ENCODE measurements at places on chromosomes 4 and X.

GRCh38 chrX:109536439-109537323, at the start of gene NXT2:
NXT2 (plus strand) TSS chrX:109536844; CDS start chrX:109537007, 163 bp downstream.
- peaks cover 29% of the 10 kb centered on the region for H3K4me1 ChIP-seq
- H3K36me3 ChIP-seq = no peaks in the 10 kb centered on the region
- peak; percentile 82 for DNase-seq
- H3K27ac ChIP-seq = peak within 1 kb of the TSS; percentile 98
- H3K27me3 ChIP-seq = no peaks in the 10 kb centered on the region
- peak within 1 kb of the TSS; percentile 91 for H3K4me3 ChIP-seq

GRCh38 chrX:111131572-111131971, 35.6 kb downstream of the PAK3 start:
- no peaks in the 10 kb centered on the region for H3K4me1 ChIP-seq
- H3K36me3 ChIP-seq = no peaks in the 10 kb centered on the region
- no peak overlapping the region for H3K27ac ChIP-seq
- no peak for DNase-seq
- no peak overlapping the region for H3K4me3 ChIP-seq

DNA sequence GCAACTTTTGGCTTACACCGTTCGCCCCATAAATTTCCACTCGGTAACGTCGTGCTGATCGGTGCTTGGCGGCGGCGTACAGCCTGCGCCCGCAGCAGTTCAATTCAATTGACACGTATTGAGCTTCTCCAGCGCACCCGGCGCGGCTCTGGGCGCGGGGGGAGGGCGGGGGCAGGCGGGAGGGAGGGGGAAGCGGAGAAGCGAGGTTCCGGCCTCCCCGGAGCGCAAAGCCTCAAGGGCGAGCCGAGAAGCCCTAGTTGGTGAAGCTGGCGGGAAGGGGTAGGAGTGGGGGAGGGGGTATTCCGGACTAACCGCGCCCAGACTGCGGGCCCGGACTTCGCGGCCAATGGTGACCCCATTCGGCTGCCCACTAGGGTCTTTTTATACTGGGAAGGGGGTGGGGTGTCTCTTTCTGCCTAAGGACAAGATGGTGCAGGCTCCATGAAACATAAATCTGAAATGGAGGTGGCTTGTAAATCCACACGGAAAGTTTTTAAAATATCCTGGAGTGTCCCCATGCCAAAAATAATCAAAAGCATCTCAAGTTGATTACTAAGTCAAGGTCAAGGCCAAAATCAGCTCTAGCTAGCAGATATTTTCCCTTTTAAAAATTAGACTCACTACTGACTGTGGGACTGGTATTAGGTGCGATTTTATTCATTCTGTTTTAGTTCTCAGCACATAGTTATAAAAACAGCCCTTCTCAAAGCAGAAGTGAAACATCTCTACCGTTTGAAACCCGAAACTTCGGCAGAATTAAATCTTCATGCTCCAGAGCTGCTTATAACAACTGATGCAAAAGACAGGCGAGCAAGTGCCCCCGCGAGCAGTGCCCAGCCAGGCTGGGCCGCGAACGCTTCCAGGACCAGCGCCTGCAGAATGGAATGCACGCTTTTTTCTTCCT, 1.5 kb upstream of the BCOR start:
- H3K4me1 ChIP-seq = peaks cover 20% of the 10 kb centered on the region
- DNase-seq = peak; percentile 66
- peak overlapping the region; percentile 91 for H3K4me3 ChIP-seq
- H3K27ac ChIP-seq = peak overlapping the region; percentile 89

DNA sequence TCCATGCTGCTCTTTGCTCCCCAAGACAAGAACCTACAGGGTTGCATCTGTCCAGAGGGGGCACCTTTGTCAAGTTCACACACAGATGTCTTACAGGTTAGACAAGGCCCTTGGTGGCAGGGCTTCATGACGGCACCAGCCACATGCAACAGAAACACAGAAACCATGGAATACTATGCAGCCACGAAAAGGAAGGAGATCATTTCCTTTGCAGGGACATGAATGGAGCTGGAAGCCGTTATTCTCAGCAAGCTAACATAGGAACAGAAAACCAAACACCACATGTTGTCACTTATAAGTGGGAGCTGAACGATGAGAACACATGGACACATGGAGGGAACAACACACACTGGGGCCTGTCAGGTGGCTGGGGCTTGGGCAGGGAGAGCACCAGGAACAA, 85.1 kb upstream of the NDP start:
- peaks cover 18% of the 10 kb centered on the region for H3K27me3 ChIP-seq
- no peaks in the 10 kb centered on the region for H3K4me1 ChIP-seq
- no peak for DNase-seq
- no peaks in the 10 kb centered on the region for H3K36me3 ChIP-seq
- no peak overlapping the region for H3K27ac ChIP-seq
- no peak overlapping the region for H3K4me3 ChIP-seq

- H3K4me1 ChIP-seq = peaks cover 23% of the 10 kb centered on the region
- H3K36me3 ChIP-seq = no peaks in the 10 kb centered on the region
- DNase-seq = no peak
- no peak overlapping the region for H3K4me3 ChIP-seq
Measured at GRCh38 chr4:123649645-123650391, 253.2 kb downstream of the SPRY1 start.

DNA sequence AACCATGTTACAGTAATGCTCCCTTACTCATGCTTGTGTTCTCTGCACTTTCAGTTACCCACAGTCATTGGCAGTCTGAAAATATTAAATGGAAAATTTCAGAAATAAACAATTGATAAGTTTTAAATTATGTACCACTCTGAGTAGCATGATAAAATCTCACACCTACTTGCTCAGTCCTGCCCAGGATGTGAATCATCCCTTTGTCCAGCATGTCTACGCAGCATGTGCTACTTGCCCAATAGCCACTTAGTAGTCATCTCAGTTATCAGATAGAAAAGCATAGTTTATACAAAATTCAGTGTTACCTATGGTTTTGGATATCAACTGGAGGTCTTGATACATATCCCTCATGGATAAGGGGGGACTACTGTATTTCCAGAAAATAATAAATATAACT, 577.1 kb downstream of the GALNTL6 start:
- no peak for DNase-seq
- H3K27me3 ChIP-seq = no peaks in the 10 kb centered on the region
- H3K4me3 ChIP-seq = no peak overlapping the region
- H3K27ac ChIP-seq = no peak overlapping the region
- no peaks in the 10 kb centered on the region for H3K4me1 ChIP-seq
- no peaks in the 10 kb centered on the region for H3K36me3 ChIP-seq

DNA sequence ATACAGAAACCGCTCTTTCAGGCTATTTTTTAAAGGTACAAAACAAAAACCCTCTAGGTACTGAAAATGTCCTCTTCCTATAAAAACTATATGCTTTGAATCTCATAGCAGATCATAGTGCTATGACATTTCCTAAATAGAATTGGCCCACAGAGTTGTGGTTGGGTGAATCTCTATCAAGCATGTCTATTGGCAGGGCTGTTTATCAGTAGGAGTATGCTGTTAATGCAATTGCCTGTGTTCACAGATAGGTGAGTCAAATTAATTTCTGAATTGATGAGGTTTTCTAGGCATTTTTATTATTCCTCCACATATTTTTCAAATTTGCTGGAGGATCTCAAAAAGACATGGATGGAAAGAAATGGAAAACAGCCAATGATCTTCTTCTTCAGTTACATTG, 73.9 kb downstream of the QRFPR start:
- no peaks in the 10 kb centered on the region for H3K4me1 ChIP-seq
- H3K27ac ChIP-seq = no peak overlapping the region
- H3K4me3 ChIP-seq = no peak overlapping the region
- DNase-seq = no peak
- H3K36me3 ChIP-seq = no peaks in the 10 kb centered on the region

GRCh38 chrX:135213200-135213844, 38.5 kb upstream of the ETDA start:
- H3K27me3 ChIP-seq = peaks cover 8% of the 10 kb centered on the region
- H3K36me3 ChIP-seq = no peaks in the 10 kb centered on the region
- no peak for DNase-seq
- no peak overlapping the region for H3K4me3 ChIP-seq
- H3K4me1 ChIP-seq = no peaks in the 10 kb centered on the region
- H3K27ac ChIP-seq = no peak overlapping the region

GRCh38 chr4:81049907-81050306, 19.4 kb downstream of the BMP3 start:
- peak overlapping the region; percentile 11 for H3K27ac ChIP-seq
- H3K36me3 ChIP-seq = no peaks in the 10 kb centered on the region
- no peak overlapping the region for H3K4me3 ChIP-seq
- peaks cover 10% of the 10 kb centered on the region for H3K4me1 ChIP-seq

DNA sequence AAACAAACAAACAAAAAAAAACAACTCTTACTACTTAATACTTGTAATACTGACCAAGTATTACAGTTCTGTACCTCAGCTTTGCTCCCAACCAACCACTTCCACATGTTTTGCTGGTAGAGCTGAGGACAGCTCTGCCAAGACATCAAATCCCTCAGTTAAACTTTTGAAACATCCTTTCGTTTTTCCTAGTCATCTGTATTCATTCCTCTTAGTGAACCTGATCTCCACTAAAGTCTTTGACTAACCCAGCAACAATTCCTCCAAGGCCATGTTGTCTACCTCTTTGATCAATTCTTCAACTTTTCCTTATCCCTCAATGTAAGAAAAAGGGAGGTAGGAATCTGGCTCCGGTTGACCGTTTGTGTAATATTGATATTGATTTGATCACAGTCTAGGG, 247.5 kb downstream of the ARHGAP24 start:
- peak overlapping the region; percentile 21 for H3K27ac ChIP-seq
- no peaks in the 10 kb centered on the region for H3K27me3 ChIP-seq
- H3K36me3 ChIP-seq = peaks cover 17% of the 10 kb centered on the region
- DNase-seq = no peak
- peaks cover 35% of the 10 kb centered on the region for H3K4me1 ChIP-seq

- DNase-seq = no peak
- H3K4me1 ChIP-seq = peaks cover 28% of the 10 kb centered on the region
- peaks cover 11% of the 10 kb centered on the region for H3K36me3 ChIP-seq
- no peaks in the 10 kb centered on the region for H3K27me3 ChIP-seq
- peak overlapping the region; percentile 92 for H3K4me3 ChIP-seq
Measured at GRCh38 chrX:15853586-15854079, 980 bp downstream of the AP1S2 start.

- no peak overlapping the region for H3K4me3 ChIP-seq
- no peaks in the 10 kb centered on the region for H3K4me1 ChIP-seq
- no peak overlapping the region for H3K27ac ChIP-seq
- DNase-seq = no peak
- peaks cover 6% of the 10 kb centered on the region for H3K27me3 ChIP-seq
- no peaks in the 10 kb centered on the region for H3K36me3 ChIP-seq
Measured at GRCh38 chr4:145293658-145294057, 113.3 kb upstream of the OTUD4 start.

DNA sequence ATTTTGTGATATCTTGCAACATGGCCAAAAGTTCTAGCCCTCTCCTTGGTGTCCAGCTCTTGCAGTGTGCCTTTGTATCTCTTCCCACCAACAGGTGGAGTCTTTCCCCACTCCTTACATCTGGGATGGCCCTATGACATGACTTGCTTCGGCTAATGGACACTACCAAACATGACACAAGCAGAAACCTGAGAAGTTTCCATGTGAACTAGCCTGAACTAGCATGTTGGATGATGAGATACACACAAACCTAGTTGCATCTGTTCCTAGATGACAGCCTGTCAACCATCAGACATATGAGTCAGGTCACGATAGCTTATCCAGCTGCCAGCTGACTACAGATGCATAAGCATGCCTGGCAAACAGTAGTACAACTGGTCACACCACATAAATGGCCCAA, 207.5 kb upstream of the FTHL17 start:
- H3K27ac ChIP-seq = no peak overlapping the region
- no peak for DNase-seq

- H3K27ac ChIP-seq = no peak overlapping the region
- H3K4me1 ChIP-seq = no peaks in the 10 kb centered on the region
- no peaks in the 10 kb centered on the region for H3K36me3 ChIP-seq
- H3K4me3 ChIP-seq = no peak overlapping the region
- peaks cover 7% of the 10 kb centered on the region for H3K27me3 ChIP-seq
Measured at GRCh38 chr4:41512136-41512535, 25.8 kb upstream of the LIMCH1 start.

DNA sequence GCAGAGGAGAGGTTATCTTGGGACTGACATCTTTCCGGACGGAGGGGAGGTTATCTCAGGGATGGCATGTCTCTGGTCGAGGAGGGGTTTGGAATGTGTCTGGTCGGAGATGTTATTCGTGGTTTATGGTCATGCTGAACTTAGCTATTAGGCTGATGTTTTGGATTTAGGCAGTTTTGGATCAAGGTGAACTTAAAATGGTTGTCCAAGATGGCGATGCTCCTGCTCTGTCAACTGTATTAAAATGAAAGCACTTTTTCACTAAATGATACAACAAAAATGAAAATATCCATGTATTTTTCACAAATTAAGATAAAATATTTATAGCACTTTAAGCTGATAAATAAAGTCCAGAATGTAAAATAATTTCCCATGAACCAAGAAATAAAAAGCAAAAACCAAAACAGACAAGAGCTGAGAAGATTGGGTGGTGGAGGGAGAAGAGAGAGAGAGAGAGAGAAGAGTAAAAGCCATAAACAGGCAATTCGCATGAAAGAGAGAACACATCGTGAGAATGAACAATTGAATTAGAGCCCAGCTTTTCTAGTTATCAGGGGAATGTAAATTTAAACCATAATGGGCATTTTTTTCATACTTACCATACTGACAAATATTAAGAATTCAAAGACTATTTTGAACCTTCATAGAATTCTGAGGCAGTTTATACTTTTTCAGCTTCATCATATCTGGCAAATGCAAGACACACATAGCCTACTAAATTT, 2236.0 kb upstream of the AGA start:
- DNase-seq = no peak
- no peaks in the 10 kb centered on the region for H3K4me1 ChIP-seq
- H3K27me3 ChIP-seq = no peaks in the 10 kb centered on the region
- H3K36me3 ChIP-seq = no peaks in the 10 kb centered on the region
- H3K27ac ChIP-seq = no peak overlapping the region

GRCh38 chr4:53705151-53705764, 114.0 kb upstream of the LNX1 start:
- H3K27ac ChIP-seq = peak overlapping the region; percentile 10
- peaks cover 7% of the 10 kb centered on the region for H3K36me3 ChIP-seq
- peaks cover 53% of the 10 kb centered on the region for H3K4me1 ChIP-seq
- DNase-seq = peak; percentile 39

- DNase-seq = peak; percentile 54
- peaks cover 21% of the 10 kb centered on the region for H3K4me1 ChIP-seq
- peak overlapping the region; percentile 94 for H3K4me3 ChIP-seq
- no peaks in the 10 kb centered on the region for H3K36me3 ChIP-seq
Measured at GRCh38 chrX:53093177-53093655, 726 bp upstream of the KANTR start.

- no peak overlapping the region for H3K4me3 ChIP-seq
- H3K4me1 ChIP-seq = no peaks in the 10 kb centered on the region
- no peaks in the 10 kb centered on the region for H3K27me3 ChIP-seq
- no peak for DNase-seq
Measured at GRCh38 chr4:168421671-168422070, 58.6 kb downstream of the DDX60L start.

DNA sequence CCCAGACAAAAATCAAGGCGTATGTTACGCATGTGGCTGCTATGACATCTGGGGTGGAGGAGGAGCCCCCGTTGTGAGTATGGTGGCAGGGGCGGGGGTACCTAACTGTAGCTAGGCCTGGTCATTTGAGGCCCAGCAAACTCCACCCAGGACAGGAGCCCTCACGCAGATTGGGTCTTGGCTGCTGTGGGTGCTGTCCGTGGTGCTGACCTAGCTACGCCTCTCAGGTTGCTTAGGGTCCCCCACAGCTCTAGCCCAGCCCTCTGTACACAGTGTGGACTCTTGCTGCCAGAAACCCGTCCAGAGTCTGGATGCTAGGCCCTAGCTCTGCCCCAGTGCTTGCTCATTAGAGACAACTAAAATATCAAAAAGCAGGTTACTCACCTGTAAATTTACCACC, 146.7 kb upstream of the PSAPL1 start:
- H3K27me3 ChIP-seq = no peaks in the 10 kb centered on the region
- H3K4me1 ChIP-seq = no peaks in the 10 kb centered on the region
- H3K36me3 ChIP-seq = peaks cover 5% of the 10 kb centered on the region
- H3K4me3 ChIP-seq = no peak overlapping the region
